ENCODE measurements at places on chromosomes 7 and 10.

GRCh38 chr7:116593359-116594075 lies 68.7 kb downstream of the CAV1 start:
- DNase-seq = no peak

- DNase-seq = no peak
Observed at GRCh38 chr7:102925976-102926782, 13.4 kb downstream of the LRRC17 start.

- DNase-seq = no peak
Observed at GRCh38 chr10:115023715-115024114, 69.5 kb upstream of the ATRNL1 start.

DNA sequence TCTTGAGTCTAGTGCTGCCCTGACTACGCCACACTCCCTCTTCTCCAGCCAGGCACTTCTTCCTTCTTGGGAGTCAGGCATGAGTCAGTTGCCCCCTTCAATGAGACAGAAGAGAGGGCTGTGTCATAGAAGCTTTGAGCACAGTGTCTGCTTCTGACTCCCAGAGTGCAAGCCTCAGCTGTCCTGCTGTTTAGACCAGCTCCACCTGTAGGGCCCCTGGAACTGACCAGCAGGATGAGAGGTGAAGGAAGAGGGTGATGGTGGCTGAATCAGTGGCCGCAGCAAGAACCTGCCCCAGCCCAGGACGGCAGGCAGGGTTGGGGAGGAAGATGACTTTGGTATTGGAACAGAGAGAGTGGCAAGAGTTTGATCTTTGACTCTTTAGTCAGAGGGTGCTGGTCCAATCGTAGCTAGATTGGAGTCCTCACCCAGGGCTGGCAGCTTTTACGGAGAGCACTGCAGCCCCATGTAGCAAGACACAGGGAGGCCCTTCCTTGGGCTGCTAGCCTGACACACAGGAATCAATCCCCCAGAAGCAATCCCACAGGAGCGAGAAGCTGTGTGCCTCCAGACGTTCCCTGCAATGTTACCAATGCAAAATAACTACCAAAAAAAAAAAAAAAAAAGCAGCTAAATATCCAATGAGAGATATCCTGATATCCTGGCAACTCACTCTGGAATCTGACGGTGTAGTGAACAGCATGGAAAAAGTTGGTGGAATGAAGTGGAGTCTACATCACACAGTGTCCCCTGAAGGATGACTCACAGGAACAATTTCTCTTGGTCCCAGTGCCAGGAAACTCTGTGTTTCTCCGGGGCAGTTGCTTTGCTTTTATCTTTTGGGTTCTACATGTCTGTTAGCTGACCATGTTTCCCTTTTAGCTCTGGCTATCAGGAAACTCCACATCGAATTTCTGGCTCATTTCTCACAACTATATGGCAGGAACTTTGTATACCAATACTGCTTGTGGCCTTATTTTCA lies 6.9 kb downstream of the C10orf62 start:
- DNase-seq = no peak

DNA sequence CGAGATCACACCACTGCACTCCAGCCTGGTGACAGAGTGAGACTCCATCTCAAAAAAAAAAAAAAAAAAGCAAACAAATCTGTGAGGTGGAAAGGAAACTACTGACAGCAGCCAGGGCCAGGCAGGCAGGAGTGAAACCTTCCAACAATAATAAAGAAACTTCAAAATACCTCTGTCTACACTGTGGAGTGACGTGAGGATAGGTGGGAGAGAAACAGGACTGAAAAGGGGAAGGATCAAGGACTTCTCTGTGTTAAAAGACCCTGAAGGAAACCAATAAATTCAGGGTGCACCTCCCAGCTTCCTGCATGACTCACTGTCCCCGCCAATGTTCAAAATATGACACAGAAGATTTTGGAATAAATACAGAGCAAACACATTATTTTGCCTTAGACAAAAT lies 82.9 kb downstream of the KIAA1549 start:
- DNase-seq = no peak

GRCh38 chr7:47343061-47343455 lies 238.9 kb downstream of the TNS3 start:
- DNase-seq = no peak

- no peak for DNase-seq
Observed at GRCh38 chr10:33967606-33968120, 633.2 kb upstream of the NRP1 start.

- DNase-seq = no peak
Observed at GRCh38 chr7:11474902-11475585, 357.0 kb downstream of the THSD7A start.
